ENCODE measurements at places on chromosomes 6 and 20.
A peak's percentile ranks its signal among the peaks of the same experiment; 100 is the strongest.

GRCh38 chr6:157272866-157273755 is 50.2 kb downstream of the TMEM242 start:
- no peak for DNase-seq

DNA sequence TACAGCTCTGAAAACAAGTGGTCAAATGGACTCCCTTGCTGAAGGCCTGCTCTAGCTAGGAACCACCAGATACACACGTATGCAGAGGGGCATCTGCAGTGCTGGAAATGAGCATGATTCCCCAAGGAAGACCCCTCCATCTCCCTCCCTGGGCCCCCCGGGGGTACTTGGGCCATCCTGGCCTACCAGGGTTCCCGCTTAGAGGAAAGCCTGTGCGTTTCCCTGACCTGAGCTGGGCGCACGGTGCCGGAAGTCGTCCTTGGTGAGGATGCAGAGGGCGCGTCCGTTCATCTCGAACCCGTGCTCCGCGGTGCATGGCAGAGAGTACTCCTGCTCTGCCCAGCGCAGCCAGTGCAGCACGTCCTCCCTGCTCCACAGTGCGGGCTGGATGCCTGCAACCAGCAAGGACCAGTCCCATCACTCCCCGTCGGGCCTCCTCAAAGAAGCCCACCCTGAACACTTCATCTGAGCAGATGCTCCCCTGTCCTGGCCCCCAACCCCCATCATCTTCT is 11.8 kb downstream of the ETV7 start:
- no peak for DNase-seq

- DNase-seq = no peak
Observed at GRCh38 chr6:14472986-14473337, 355.4 kb downstream of the CD83 start.

DNA sequence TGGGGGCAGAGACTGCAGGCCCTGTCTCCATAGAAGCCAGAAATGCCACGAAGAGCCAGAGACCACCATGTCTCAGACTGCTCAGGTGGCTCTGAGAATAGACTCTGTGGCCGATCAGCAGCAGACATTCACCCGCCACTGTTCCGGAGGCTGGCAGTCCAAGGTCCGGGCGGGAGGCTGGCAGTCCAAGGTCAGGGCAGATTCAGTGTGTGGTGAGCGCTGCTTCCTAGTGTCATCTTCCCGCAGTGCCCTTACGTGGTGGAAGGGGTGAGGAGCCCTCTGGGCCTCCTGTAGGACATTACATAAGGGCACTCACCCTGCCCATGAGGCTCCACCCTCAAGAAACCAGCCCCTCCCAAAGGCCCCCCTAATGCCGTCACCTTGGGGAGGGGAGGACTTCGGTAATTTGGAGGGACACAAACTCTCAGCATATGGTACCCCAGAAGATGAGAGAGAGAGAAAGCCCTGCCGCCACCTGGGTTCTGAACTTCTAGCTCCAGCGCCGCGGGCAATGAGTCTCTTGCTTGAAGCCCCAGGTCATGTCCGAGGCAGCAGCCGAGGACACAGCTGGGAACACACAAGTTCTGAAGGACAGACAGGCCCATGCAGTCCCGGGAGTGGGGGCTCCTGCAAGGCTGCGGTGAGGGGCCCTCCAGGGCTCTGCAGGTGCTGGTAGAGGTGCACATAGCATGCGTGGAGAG is 36.4 kb downstream of the DACT2 start:
- no peak for DNase-seq

DNA sequence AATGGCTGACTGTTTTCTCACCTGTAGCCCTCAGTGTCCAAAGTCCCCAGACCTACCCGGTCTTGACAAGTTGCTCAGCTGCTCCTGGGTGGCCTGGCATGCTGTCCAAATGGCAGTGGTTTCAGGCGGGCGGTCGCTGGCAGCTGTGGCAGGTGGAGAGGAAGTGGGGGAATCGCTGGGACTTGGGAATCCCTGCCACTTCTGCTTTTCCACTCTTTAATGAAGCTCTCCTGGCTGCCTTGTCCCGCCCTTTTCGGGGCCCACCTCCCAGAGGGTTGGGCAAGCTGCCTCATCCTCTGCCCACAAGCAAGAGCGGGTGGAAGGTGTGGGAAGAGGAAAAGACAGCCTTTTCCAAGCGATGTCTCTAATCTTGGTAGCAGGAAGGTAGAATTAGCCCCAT is at the start of gene OCSTAMP:
OCSTAMP (minus strand) TSS at position 194 of the 400 bp plus-strand sequence; CDS start at position 100, 94 bp downstream.
- no peak for DNase-seq

GRCh38 chr6:41406728-41407489 is 71.5 kb downstream of the NCR2 start:
- no peak for DNase-seq

DNA sequence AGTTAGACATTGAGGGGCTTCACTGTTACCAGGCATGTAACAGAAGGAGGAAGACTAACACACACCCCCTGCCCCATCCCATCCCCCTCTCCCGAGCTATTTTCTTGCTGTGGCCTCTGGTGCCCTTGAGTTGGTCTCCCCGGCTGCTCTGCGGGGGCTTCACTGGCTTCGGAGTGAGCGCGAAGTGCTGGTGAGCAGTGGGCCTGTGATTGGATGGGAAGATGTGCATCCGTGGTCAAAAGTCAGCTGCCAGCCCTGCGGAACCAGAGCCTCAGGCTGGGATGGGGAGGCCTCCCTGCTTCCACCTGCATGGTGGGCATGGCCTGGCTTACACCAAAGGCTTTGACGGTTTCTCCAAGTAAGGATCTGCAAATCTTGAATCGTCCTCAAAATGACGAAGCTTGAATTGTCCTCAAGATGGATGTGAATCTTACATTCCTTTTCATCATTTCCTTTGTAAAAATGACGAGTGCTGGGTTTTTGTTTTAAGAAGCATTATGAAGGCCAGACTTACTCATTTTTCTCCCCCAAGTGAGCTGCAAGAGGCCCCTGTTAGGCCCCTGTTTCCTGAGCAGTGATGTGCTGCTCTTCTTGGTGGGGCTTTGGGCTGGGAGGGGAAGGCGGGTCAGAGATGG is 23.7 kb downstream of the SPATA2 start:
- DNase-seq = no peak

DNA sequence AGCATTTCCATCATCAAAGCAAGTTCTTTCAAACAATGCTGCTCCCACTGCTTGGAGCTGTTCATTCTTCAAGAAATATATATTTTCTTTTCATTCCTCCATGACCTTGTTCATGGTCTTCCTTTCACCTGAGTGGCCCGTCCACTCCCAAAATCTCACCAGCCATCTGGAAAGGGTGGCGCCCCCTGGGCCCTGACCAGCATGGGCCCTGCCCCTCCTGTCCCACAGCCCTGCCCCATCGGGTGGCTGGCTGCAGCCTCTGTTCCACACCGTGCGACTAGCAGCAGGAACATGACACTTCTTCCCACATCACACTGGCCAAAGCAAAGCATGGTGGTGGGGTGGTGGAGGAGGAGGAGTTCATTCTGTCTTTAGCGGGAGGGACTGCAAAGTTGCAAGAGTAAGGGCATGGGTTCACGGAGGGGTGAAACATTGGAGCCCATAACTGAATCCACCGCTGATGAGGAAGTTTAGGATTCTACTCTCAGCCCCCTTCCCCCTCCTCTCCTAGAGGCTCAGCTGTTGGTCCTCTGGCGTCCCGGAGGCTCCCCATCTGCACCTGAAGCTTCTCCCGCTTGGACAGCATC is 195.2 kb upstream of the SLC24A3 start:
- no peak for DNase-seq

DNA sequence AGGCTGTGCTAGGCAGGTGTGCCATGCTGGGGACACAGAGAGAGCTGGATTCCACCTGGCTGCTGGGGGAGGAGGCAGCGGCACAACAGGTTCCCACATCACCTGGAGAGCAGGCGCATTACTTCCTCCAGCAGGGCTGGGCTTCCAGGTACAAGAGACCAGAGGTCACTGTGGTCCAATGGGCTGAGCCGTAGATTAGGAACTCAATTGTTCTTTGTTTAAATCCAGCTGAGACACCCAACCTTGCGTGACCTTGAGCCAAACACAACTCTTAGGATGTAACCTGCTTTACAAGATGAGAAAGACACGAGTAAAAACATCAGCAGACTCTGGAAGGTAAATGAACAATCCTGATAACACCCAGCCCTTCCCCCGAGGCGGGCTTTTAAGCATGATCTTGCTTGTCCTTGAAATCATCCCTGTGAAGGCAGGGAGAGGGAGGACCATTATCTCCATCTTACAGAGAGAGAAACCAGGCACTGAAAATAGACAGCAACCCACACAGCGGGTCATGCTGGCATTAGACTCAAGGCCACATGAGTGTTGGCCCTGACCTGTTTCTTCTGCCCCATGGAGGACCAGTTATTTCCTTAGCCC is 216.5 kb upstream of the RREB1 start:
- DNase-seq = no peak

- DNase-seq = no peak
Observed at GRCh38 chr20:39152126-39152525, 190.0 kb downstream of the DHX35 start.

- no peak for DNase-seq
Observed at GRCh38 chr6:169112483-169113320, 140.9 kb downstream of the THBS2 start.

- DNase-seq = no peak
Observed at GRCh38 chr20:40941133-40941610, 87.5 kb upstream of the TOP1 start.

- DNase-seq = no peak
Observed at GRCh38 chr20:49230021-49230420, 10.8 kb downstream of the DDX27 start.

DNA sequence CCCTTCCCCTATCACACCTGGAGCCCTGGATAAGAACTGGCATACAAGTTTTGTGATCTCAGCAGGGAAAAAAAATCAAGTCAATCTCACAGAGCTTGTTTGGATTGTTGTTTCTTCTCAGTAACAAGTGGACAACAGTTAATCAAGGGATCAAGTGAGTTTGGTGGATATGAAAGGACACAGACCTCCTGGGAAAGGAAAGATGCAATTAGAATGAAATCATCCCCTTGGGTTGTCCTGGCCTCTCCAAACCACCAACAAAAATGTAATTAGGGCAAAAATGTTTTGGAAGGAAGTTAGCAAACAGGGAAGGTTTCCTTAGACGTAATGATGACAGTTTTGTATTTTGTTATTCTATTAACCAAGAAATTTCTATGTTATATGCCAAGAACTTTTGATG is 99.1 kb upstream of the PRDM1 start:
- DNase-seq = no peak

DNA sequence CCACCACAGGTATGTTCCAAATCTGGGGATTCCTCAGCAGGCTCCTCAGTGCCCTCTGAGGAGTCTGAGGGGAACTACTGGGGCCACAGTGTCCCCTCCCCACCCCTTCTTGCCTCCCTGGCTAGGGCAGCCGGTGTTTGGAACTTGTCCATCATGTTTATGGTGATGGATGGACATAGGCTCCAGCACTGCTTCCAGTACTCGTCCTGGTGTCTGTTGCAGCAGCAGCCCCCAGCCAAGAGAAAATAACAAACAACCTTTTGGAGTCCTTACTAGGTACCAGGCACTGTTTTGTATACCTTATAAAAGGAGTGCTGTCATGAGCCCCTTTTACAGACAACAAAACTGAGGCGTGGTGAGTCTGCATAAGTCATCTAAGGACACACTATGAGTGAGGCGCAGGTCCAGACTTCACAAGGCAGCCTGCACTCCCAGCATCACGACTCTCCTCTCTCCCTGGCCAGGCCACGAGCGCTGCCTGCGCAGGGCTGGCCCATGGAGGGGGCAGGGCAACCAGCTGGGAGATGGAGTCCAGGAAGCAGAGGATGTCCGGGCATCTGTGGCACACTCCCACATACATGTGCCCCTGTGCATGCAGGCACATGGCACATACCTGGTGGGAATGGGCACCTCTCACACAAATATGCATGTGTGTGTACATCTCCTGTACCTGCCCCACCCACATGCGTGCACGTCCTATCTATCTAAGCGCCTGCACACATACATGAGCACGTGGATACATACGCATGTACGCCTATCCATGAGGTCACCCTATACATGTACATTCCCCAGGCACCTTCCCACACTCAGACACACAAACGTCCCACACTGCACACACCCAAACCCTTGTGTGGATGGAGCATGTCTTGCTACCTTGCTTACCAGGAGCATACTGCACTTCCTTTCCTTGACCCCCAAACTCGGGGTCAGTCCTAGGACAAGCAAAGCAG is 152.7 kb downstream of the VEGFA start:
- DNase-seq = no peak

DNA sequence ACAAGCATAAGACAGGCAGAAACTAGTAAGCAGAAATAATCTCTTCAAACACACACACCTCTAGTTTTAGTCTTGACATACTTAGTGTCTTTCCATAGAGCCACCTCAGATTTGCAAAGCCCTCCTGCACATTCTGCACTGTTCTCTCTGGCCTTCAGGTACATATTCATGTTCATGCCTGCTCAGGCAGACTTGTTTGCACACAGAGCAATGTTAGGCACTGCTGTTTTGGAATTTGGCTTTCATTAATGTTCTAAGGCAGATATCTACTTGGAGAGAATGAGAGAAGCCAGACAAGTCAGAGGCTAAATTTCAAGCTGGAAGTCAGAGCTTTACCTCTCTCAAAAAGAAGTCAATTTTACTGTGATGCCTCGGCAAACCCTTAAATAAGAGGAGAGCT is 21.3 kb upstream of the DST start:
- DNase-seq = no peak

GRCh38 chr6:13978102-13978640 is 53.4 kb downstream of the RNF182 start:
- DNase-seq = no peak

DNA sequence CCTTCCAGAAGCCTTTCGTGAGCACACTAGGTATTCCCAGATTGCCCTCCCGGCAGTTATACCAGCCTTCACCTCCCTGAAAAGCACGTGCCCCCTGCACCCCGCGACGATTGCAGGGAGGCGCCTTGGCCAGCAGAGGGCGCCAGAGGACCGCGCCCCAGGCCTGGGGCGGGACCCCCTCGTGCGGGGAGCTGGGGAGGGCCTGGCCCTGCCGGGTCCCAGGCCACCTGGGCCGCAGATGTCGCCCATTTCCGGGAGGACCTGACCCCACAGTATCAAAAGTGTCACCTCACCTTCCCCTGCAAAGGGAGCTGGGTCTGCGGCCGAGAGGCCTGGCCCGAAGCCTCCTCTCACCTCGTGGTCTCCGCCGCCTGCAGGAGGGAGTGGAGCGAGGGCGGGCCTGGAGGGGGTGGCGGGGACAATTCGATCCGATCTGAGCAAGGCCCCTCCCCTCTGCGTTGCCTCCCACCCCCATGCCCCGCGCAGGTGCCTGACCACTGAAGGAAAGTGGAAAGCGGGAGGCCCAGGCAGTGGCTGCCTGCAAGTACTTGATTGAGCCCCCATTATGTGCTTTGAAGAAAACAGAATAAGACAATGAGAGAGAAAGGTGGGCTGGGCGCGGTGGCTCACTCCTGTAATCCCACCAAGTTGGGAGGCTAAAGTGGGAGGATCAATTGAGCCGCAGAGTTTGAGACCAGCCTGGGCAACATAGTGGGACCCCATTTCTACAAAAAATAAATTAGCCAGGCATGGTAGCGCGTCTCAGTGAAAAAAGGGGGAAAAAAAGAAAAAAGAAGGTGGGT is 3.5 kb upstream of the SNAI1 start:
- DNase-seq = peak; percentile 75

DNA sequence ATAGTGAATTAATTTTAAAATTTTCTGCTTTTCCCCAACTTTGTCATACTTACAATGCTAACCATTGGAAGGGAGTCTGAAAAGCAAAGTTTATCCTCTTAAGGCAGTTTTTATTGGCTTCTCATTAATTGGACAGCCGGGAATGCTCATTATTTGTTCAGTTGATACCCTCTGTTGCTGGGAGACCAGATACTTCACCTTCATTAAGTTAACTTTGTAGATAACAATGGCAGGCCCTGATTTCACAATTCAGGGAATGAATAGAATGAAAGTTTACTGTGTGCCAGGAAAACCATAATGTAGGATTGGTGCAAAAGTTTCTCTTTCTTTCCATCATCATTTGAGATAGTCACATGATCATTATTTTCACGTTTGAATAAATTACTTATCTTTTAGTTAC is 49.0 kb downstream of the COL19A1 start:
- peak; percentile 5 for DNase-seq

Measured in cardiac muscle cell (in vitro differentiated cells and primary cell).